ENCODE measurements at places on chromosomes 6 and 20.

- no peak for DNase-seq
Measured at GRCh38 chr20:40766790-40767614, 78.0 kb upstream of the MAFB start.

DNA sequence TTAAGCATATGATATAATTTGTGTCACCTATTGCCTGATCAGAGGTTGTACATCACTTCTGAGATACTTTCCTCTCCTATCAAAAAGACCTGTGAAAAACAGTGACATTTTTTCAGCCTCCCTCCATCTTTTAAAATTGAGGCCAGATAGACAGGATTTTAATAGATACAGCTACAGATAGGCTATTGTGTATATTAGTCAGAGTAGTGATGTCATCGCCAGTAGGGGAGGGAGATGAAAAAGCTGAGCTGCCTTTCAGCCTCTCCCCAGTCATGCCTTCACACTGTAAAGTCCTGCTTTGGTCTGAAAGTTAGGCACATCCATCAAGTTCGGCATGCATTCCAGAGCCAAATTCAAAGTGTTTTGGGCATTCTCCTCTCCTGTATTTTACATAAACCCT, 7.9 kb upstream of the PABPC1L start:
- DNase-seq, result no peak

GRCh38 chr20:53778041-53778516, 184.4 kb upstream of the ZNF217 start:
- DNase-seq, result no peak

DNA sequence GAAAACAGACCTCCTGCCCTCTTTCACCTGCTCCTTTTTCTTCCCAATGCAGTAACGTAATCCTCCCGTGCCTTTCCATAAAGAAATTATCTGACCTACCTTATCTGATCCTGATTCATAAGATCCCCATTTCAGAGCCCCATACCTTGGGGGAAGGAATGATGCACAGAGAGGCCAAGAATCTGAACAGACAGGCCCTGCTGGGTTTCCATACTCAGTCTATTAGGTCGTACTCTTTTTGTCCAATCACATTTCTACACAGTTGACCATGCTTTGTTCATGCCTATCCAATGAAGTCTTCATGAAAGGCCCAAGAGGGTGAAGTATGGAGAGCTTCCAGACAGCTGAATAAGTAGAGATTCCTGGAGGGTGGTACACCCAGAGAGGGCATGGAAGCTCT, 25.3 kb downstream of the SRPK1 start:
- no peak for DNase-seq

DNA sequence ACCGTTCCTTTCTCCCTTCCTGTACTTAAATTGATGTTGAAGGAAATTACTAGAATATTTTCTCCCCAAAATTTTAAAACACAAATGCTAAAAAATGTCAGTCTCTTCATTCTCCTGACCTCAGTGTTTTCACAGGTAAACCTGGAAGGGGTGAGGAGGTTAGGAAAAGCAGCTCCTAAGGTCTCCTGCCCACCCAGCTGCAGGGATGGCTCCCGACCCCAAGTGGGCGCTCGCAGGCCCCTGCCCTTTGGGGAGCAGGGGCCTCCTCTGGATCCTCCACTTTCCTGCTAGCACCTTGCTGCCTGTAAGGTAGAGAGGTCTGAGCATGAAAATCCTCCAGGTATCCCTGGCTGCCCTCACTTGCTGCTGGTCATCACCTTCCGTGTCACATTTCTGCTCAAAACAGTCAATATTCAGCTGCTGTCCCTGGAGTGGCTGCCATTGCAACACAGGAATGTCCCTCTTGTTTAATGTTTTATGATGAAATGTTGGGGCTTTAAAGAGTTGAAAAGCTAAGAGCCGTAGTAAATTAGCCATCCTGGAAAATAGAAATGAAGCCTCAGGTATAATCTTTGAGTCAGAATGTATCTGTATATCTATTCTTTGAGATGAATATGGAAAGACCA, 10.9 kb upstream of the HSP90AB1 start:
- no peak for DNase-seq

GRCh38 chr6:36751091-36751490, 53.5 kb downstream of the RAB44 start:
- no peak for DNase-seq

DNA sequence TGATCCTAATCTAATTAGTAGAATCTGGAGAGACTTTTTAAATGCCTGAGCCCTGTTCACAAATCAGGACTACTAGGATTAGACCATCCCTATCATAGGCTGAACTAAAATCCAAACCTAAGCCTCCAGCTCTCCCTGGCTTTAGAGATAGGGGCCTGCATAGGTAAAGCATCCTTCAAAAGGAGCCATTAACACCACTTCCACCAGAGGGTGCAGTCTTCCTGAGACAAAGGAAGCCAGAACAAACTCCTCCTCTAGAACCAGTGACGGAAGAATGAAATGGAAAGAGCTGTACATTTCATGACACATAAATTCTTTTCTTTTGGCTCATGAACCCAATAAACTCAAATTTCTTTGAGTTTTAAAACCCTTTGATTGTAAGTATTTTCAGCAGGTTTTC, 291.2 kb upstream of the ADGRB3 start:
- DNase-seq, result no peak

GRCh38 chr6:56708810-56709597, 66.3 kb upstream of the DST start:
- no peak for DNase-seq

GRCh38 chr6:85421972-85422371, 27.9 kb upstream of the NT5E start:
- no peak for DNase-seq

GRCh38 chr6:138001750-138002349, 105.4 kb downstream of the PERP start:
- peak; percentile 67 for DNase-seq

GRCh38 chr6:79665725-79666551, 34.8 kb downstream of the SH3BGRL2 start:
- DNase-seq, result no peak

DNA sequence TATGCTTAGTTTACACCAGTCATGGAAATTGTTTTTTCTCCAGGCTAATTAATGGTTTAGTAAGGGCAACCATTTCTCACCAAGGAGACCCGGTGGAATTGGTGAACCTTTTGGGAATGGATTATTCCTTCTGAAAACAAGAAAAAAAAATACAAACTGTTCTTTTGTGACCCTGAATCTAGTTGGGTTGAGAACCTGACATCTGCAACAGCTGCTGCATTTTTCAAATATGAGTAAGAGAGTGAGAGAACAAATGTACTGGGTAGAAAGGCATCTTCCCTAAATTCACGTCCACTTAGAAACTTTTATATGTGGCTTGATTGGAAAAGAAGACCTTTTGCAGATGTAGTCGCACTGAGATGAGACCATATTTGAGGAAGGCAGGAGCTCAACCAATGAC, 553.4 kb upstream of the EPHA7 start:
- DNase-seq, result no peak

DNA sequence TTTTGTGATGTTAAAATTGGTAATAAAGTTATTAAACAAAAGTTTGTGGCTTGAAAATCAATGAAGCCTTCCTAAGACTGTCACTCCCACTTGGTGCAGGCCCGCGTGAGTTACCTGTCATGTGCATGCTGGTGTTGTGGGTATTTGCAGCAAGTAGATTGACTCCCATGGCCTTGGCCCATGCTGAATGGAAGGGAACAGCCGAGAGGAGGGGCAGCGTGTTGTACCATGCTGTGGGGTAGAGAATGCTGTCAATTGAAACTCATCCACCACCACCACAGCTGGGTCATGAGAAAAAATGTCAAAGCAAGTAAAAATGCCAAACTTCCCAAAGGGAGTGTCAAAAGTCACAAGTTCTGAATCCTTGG, 12.7 kb upstream of the VNN1 start:
- DNase-seq, result no peak

DNA sequence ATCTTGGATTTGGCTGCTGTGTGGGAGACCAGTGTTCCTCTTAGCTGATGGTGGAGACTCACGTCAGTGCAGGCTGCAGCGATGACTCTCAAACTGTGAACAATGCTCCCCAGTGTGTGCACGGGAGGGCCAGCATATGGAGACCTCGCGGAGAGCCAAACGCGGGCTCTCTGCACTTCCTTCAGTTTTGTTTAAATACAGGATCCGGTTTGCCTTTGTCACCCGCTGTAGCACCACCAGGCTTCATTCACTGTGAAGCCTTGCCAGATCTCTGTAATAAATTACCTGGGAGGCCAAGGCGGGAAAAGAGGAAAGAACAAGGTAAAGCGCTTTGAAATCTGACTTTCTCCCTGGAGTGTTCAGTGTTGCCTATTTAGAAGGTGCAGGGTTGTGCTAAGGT, 30.7 kb upstream of the TMEM14A start:
- no peak for DNase-seq

DNA sequence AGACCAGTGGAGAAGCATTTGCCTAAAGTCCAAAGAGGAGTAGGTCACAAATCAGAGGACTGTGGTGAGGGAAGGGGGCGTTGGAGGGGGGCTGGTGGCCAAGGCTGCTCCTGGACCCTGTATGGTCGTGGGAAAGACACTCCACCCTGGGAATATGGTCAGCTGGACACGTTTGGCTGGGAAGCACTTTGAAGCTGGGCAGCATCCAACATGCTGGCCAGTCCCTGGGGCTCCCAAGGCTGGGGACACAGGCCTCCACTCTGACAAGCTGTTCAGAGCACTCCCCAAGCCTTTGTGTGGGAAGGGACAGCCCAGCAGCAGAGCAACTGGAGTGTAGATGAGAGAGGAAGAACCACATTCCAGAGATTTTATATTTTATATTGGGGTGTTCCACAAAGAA, 203.2 kb downstream of the ANKRD60 start:
- DNase-seq, result no peak

GRCh38 chr20:62921119-62921687, 5.1 kb downstream of the DIDO1 start:
- peak; percentile 66 for DNase-seq

- no peak for DNase-seq
Measured at GRCh38 chr6:69265706-69266105, 531.1 kb downstream of the LMBRD1 start.

- no peak for DNase-seq
Measured at GRCh38 chr6:166949528-166950442, 6.6 kb downstream of the RNASET2 start.

DNA sequence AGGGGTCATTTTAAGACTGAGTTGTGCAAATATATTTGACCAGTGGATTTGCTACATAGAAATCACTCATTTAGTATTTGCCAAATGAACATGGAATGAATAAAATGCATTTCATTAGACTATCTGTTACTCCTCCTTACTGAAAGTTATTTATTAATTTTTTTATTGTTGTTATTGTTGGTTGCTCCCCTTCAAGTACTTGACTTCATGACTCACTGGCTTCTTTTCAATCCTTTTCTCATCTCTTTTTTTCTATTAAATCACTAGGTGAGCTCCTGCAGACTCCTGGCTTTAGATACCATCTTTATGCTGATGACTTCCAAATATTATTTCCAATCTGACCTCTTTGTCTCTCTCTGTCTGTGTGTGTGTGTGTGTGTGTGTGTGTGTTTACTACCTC, 192.2 kb upstream of the FAM83B start:
- DNase-seq, result no peak

DNA sequence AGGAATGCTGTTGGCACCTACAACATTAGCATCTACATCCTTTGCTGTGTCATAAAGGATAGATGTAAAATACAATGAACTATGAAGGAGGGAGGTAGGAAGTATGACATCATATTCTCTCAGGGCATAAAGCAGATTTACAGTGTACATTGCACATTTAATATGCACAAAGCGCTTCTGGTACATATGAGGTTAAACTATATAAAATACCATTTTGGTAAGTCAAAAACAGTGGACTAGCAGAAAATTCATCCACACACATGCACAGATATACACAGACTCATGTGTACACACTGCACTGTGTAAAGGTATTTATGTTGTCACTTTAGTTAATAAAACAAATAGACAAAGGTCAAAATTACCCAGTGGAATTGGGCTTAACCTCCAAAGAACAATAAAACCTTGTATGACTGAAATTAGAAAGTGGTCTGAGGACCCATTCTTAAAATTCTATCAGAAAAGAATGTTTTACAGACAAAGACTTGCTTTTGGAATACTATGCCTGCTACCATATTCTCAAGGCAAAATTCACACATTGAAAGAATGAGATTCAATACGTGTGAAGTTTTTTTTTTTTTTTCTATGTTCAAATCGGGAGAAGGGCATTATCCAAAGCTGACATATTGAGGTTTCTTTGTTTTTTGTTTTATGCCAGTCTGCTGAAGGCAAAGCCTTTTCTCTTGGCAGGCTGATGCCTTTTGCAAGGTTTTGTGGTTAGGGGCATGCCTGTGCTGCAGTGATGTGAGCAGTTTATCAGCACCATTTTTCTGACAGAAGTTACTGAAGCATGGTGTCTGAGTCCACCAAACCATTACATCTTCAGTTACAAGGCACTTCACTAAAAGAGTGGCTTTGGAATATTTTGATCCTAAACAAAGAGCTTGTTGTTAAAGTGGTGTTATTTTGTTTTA, 199.0 kb downstream of the PLCB1 start:
- no peak for DNase-seq

DNA sequence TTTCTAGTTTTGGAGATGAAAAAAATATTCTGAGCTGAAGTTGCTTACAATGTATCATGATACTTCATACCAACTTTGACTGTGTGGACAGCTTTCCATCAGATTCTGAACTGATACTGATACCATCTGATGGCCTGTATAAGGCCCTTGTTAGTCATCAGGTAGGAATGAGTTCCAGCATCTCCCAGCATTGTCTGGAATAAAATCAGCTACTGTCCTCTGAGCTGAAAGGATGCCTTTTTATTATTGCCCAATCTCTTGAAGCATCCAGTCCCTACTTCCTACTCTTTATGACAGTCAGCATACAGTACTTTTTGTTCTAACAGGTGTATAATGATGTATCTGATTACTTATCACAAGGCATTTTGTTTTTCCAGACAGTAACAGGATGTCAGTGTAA, 70.6 kb upstream of the EYA4 start:
- no peak for DNase-seq

- no peak for DNase-seq
Measured at GRCh38 chr20:23856736-23857135, 22.8 kb downstream of the CST5 start.

DNA sequence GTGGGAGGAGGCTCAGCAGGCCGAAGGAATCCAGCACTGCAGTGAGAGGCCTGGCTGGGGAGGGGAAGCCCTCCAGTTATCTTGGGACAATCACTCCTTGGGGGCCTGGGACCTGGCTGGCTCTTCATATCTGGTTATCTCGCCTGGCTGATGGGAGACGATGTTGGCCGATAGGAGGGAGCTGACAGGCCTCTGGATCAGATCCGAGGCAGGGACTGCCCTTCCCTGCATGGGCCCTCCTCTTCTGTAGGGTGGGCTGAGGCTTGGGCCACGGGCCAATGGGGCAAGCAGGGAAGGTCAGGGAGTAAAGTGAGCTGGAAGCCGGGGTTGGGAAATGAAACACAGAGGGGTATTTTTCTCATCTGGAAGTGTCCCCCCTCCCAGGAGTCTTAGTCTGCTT, 25.2 kb downstream of the MANBAL start:
- DNase-seq, result no peak

DNA sequence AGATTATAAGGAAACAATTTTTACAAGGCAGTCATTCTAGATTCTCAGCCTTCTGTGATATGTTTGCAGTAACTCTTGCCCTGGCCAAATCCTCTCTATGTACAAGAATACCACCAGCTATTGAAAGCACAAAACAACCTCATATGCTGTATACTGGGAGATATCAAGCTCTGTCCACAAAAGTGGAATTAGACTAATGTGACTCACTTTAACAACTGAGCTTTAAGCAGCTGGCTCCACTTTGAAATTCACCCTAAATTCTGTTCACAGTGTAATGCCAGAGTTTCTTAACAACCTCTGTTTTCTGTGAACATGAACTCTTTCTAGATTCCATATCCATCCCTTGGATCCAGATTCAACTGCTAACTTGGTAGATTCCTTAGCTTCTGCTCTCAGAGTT, 47.6 kb downstream of the CHD6 start:
- DNase-seq, result no peak

Measured in activated T-cell treated with anti-CD3 and anti-CD28 coated beads, Interleukin-2, amount 50 U/mL, for 24 hours (primary cell).